ENCODE measurements at places on chromosomes 16 and 17. TPM values are rescaled to one million over a fixed set of nuclear protein-coding genes. Genes with fewer than 3 reads are reported as not detected.

The MMP25 gene
- 0.41 TPM for total RNA-seq

The PFAS gene
- 10.2 TPM for total RNA-seq

The PLXDC1 gene
- 10.3 TPM for total RNA-seq

The PIK3R5 gene
- total RNA-seq, result 13.6 TPM

The KCTD19 gene
- total RNA-seq, result not detected

The CDK10 gene
- 17.8 TPM for total RNA-seq

The BLMH gene
- total RNA-seq, result 21.3 TPM

The RRAD gene
- total RNA-seq, result 14.6 TPM

The HOXB4 gene
- total RNA-seq, result 5.8 TPM

The CCDC200 gene
- not detected for total RNA-seq

The GUCY2D gene
- total RNA-seq, result not detected

The GNG13 gene
- total RNA-seq, result not detected

The CEP295NL gene
- total RNA-seq, result 13.8 TPM

The FN3KRP gene
- 8.1 TPM for total RNA-seq

The PRAC1 gene
- total RNA-seq, result 9.1 TPM

The C1QL1 gene
- total RNA-seq, result 0.41 TPM

The USP22 gene
- total RNA-seq, result 84.2 TPM

The FSCN2 gene
- total RNA-seq, result not detected

The MMP2 gene
- total RNA-seq, result 280 TPM

The CBLN1 gene
- 0.55 TPM for total RNA-seq

The VKORC1 gene
- total RNA-seq, result 112 TPM

The XYLT2 gene
- total RNA-seq, result 18.1 TPM

The SEZ6L2 gene
- total RNA-seq, result 0.66 TPM

The MYL4 gene
- total RNA-seq, result not detected

The METRNL gene
- 26.8 TPM for total RNA-seq

The CCDC154 gene
- not detected for total RNA-seq

The VAT1L gene
- 3.5 TPM for total RNA-seq

The PAFAH1B1 gene
- 139 TPM for total RNA-seq

The RNF112 gene
- 3.8 TPM for total RNA-seq

The GRB7 gene
- under 0.01 TPM for total RNA-seq

The TP53TG3 gene
- not detected for total RNA-seq

The OR4D2 gene
- not detected for total RNA-seq

The SLC38A8 gene
- not detected for total RNA-seq

The FBXL16 gene
- 0.16 TPM for total RNA-seq

The PPY gene
- total RNA-seq, result not detected

The FBRS gene
- 28.1 TPM for total RNA-seq

The RASD1 gene
- 12.8 TPM for total RNA-seq

The TLCD3B gene
- not detected for total RNA-seq

The KRT12 gene
- not detected for total RNA-seq

The SPNS2 gene
- 9.8 TPM for total RNA-seq

The PSMD7 gene
- 95.6 TPM for total RNA-seq

The SLC7A5 gene
- 8.1 TPM for total RNA-seq

The PMFBP1 gene
- total RNA-seq, result 0.71 TPM

The ST6GALNAC1 gene
- total RNA-seq, result 0.83 TPM

The HOXB6 gene
- 10.5 TPM for total RNA-seq

Measured in sigmoid colon (tissue), 7 donors.